ENCODE measurements at places on chromosomes 4 and X.

DNA sequence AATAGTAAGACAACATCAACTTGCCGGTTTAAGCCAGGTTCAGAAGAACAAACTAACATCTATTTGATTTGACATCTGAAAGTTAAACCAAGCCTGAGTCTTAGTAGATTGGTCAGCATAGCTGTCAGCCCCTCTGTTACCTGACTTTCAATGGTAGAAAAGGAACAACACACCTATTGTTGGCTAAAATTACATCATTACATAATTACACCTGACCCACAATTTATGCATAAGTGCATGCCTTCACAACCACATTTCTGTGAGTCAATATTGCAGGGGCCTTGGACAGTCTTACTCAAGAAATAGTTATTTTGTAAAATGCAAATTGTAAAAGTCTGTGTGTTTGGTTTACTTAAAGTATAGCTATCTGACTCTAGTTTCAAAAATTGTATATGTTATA lies 36.2 kb downstream of the EGFL6 start:
- no peak for DNase-seq

- DNase-seq: no peak
Measured at GRCh38 chr4:152431291-152431690, 104.6 kb downstream of the FBXW7 start.

DNA sequence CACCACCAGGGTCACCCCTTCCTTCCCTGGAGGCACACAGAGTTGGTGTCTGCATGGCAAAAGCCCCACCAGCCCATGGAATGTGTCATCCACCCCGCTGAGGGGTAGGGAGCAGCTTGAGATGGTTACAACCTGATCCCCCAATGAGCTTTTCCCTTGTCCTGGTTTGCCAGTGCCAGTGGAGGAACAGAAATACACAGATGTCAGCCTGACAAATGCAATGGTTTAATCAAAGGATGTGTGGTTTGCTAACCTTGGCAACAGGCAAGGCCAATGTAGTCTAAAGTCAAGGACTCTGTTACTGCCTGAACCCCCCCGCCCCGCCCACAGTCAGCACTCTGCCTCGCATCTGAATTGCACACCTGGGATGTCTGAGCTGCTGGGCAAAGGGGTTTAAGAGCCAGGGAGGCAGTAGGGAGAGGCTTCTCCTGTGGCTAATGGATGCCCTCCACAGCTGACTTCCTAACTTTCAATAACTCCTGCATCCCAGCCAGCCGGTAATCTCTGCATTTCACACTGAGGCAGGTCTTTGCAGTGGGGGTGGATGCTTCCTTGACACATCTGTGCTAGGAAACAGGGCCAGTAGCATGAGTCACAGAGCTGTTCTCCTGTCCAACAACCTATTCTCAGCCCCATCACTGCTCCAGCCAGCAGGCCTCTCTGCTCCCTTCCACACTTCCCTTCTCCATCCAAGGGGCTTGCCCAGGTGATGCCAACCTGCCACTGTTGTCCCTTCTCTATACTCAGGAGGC lies 137.5 kb downstream of the AMMECR1 start:
- no peak for DNase-seq

- DNase-seq: no peak
Measured at GRCh38 chrX:96576368-96576767, 108.3 kb upstream of the DIAPH2 start.

DNA sequence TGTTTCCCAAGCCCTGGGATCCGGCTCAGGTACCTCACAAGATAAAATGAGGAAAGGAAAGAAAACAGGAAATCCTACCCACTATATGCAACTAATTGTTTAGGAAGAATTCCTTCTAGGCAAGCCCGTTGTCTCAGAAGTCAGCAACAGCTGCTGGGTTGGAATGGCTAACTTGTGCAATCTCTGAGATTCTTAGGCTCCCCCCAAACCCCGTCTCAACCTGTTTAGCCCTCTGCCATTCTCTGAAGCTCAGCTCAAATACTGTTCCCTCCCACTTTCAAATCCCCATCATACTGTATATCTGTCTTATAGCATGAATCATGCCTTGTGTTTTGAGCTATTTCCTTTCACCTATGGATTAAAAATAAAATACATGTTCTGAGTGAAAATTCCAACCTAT lies 28.9 kb downstream of the STARD8 start:
- no peak for DNase-seq

- no peak for DNase-seq
Measured at GRCh38 chr4:120158841-120159463, 92.3 kb upstream of the MAD2L1 start.

- no peak for DNase-seq
Measured at GRCh38 chrX:43646800-43647199, 9.3 kb upstream of the MAOA start.

GRCh38 chr4:21543514-21543913 lies 405.1 kb downstream of the KCNIP4 start:
- no peak for DNase-seq

DNA sequence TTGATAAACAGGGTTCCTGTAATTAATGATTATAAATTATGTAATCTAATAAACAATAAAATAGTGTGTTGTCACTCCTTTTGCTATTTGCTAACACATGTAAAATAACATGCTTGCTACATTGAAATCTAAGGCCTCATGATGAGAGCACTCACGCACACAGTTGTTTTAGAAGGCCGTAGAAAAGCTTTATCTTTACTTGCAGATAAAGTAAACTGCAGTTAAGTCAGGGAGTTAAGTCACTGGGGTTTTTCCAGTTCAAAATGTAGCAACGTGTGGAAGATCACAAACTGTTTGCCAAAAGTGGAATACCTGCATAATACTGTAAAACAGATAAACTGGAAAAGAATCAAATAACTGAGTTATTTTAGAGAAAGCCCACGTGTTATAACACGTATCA lies 187.3 kb upstream of the PACRGL start:
- no peak for DNase-seq

DNA sequence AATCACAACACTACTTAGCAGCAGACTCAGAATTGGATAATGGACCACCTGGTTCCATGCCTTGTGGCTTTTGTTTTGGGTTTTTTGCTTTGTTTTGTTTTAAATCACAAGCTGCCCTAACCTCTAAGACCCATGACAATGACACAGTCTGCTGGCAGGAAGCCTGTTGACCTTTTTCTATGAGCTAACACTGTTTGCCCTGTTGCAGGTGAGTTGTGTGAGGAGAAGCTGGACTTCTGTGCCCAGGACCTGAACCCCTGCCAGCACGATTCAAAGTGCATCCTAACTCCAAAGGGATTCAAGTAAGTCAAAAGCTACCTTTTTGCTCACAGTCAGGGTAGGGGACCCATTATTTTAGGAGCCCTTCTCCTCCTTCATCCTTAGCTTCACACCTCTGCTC lies 110.8 kb upstream of the PACRGL start:
- no peak for DNase-seq
